Esophagus mucosa (tissue), 1 donor: ENCODE measurements at places on chromosomes 12 and 14. TPM values are rescaled to one million over a fixed set of nuclear protein-coding genes. Genes with fewer than 3 reads are reported as not detected.

GRCh38 chr14:61429316-61429715 is 107.9 kb downstream of the PRKCH start:
- no peak for ATAC-seq

Gene PCED1B
- 1.7 TPM for total RNA-seq

DNA sequence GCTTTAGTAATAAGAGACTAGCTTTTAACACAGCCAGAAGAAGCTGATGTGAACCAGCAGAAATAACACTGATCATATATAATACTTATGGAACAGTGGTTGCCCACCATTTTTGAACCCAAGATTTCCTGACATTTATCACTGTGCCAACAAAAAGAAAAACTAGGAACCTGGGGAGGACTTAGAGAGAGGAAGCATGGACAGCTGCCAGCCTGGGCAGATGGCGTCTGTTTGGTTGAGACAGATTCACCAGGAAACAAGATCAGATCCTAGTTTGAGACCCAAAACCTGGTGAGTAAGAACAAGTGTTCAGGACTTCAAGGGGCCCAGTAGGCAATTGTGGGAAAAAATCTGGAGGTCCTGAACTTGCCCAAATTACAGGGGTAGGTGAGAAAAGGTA is 95.3 kb downstream of the BICD1 start:
- no peak for ATAC-seq

Gene TGM1
- total RNA-seq = 1,652 TPM

Gene IL26
- not detected for total RNA-seq

DNA sequence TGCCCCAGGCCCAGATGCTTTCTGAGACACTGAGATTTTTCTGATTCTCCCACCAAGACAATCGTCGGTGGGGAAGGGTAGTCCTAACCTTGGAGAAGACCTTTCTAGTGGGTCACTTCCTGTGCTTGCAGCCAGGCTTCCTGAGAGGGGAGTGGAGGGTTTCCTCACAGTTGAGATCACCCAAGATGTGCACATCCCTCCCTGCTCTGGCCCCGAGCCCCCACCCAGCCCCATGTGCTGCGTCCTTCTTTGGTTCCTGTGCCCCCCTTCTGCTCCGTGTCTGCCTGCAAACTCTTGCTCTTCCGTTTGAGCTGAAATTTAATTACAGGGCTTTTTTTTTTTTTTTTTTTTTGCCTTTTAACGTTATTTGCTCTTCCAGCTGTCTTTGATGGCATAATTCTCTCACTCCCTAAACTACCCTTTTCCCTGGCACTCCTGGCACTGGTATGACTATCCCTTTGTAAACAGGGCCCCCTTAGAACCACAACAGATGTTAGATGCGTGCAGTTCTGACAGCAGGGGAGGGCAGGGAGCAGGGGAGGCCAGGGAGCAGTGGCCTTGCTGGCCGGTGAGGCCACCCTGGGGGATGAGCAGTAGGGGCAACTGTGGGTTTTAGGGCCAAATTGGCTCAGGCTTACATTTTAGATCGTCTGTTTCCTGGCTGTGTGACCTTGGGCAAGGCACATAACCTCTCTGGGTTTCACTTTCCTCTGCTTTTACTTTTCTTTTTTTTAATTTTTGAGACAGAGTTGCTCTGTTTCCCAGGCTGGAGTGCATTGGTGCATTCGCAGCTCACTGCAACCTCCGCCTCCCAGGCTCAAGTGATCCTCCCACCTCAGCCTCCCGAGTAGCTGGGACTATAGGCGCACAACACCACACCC is 144.5 kb downstream of the PHETA1 start:
- no peak for ATAC-seq

- no peak for ATAC-seq
Observed at GRCh38 chr14:22174412-22175277, 414.4 kb downstream of the DAD1 start.

Gene KLRK1
- total RNA-seq = not detected

Gene OR11H12
- not detected for total RNA-seq

DNA sequence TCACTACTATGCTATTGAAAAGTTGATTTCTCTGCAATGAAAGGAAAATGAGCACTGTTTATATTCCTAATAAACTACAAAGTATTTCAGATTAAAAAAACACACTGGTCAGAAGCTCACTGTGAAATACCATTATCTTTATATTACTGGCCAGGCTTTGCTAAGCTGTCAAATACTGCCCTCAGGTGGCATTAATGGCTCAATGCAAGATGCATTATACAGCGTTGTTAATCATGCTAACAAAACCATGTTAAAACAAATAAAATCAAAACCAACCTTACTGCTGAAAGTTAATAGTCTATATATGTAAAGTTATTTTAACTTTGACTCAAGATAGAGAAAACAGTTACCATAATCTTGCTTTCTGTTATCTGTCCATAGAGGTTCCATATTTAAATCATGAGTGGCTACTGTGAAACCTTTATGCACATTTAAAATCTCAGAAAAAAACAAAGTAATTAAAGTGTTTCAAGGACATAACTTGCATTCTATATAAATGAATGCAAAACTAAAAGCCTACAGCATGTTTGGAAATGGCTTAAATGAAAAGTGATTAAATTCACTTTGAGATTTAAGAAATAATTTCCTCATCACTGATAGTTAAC is 121.7 kb downstream of the RALGAPA1 start:
- peak; percentile 75 for ATAC-seq

- no peak for ATAC-seq
Observed at GRCh38 chr12:41186026-41186425, 2.1 kb upstream of the PDZRN4 start.

DNA sequence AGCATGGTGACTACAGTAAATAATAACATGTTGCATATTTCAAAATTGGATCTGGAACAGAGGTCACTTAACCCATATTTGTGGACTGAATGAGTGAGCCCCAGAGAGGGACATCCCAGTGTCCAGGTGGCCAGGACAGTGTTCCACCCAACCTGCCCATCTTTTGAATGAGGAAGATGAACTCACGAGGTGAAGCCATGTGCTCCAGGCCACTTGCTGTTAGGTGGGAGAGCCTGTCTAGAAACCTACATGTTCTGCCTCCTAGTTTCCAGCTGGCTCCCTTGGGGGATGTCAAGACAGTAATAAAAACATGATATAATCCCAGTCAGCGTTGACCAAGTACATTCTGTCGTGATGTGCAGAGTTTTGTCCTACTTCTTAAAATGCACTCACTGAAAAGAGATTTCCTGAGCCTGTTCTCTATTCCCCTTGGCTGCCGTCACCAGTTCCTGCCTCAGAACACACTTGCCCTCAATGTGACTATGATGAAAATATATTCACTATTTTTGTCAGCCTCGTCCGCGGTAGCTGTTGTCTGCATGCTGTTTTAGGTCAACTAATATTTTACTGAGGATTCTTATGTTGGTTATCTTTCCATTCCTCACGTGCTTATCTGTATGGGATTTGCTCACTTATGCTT is 25.7 kb downstream of the TSPAN9 start:
- ATAC-seq = no peak

Gene SLC48A1
- 19.8 TPM for total RNA-seq

GRCh38 chr12:7637615-7638014 is 28.1 kb downstream of the APOBEC1 start:
- no peak for ATAC-seq

- ATAC-seq = no peak
Observed at GRCh38 chr12:80017261-80017870, 82.0 kb upstream of the OTOGL start.

- ATAC-seq = no peak
Observed at GRCh38 chr12:6074979-6075585, 49.4 kb downstream of the VWF start.

DNA sequence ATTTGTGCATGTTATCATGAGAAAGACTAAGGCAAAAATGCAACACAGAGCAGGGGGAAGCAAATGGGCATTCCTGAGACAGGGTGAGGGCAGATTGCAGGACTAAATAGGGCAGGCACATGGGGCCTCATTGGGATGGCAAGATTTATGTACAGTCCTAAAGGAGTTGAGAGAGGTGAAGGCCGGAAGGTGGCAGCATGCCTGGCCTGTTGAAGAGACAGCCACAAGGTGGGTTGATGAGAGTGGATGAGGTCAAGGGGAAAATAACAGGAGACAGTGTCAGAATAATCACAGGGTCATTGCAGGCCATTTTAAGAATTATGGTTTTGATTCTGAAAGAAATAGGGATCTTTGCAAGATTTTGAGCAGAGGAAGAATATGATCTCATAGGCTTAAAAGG is 21.0 kb downstream of the PAH start:
- no peak for ATAC-seq
